OCI-LY7 (cell line): ENCODE measurements at places on chromosomes 1 and 21.

DNA sequence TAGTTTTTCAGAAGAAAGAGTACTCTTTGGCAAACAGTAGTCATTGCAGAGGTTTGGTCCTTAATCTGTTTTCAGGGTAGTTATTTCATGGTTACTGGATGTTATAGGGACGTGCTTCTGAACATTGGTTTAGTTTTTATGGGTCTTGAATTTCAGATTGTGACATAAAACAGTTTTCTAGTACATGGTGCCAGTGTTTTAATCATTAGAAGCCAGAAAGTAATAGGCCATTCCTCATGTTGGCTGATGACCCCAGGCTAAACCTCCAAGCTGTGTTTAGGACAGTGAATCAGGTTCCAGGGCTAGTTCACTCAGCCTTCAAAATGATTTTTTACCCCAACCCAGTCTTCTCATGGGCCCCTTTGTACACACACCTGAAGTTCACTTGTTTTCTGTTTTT, 73.3 kb downstream of the OLFML2B start:
- DNase-seq, result no peak

DNA sequence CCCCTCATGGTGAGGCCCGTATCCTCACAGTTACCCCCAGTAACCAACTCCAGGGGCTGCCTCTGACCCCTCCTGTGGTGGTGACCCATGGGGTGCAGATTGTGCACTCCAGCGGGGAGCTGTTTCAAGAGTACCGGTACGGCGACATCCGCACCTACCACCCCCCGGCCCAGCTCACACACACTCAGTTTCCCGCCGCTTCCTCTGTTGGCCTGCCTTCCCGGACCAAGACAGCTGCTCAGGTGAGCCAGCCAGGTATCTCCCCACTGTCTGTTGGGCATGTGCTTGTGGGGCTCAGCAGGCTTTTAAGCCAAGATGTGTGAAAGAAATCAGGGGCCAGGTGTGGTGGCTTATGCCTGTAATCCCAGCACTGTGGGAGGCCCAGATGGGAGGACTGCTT, 39.9 kb downstream of the ZBTB17 start:
- no peak for DNase-seq

DNA sequence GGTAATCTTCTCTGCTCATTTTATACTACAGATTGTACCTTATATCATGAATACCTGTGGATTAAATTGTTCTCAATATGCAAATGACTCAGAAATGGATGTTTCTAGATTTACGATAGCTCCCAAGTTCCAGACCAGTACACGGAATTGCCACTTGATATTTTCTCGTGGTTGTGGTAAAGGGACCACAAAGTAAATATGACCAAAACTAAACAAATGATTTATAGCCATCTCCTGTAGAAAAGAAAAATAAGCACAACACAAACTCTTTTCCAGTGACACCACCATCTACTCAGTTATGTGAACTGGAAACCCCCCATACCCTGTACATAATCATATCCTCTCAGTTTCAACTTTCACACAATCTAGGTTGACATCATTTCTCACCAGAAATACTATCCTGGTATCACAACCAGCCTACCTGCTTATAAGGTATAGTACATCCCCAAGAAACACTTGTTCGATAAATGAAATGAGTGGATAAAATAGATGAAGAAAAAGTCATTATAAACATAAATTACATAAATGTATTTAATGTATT, 172.3 kb downstream of the ADGRL4 start:
- DNase-seq, result no peak

GRCh38 chr21:19874521-19874920, 1123.7 kb upstream of the NCAM2 start:
- DNase-seq, result no peak

DNA sequence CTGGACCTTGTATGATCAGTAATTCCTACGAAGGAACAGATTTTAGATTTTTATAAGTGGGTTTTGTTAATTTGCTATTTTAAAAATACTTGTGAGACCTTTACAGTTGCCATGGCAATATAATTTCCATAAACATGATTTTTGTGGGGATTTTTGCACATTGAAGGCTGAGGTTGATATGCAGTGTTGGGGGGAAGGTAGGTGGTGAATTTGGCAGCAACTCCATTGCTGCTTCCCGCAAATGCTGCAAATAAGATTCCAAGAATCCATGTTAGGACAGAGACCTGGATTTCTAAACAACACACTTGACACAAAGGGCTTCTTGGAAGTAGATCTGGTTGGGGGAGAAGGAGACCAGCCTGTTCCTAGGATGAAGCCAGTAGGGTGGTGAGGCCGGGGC, 18.2 kb downstream of the STUM start:
- DNase-seq, result no peak

- no peak for DNase-seq
Observed at GRCh38 chr1:224781800-224782199, 147.7 kb upstream of the DNAH14 start.

GRCh38 chr1:109391626-109392025, 6.1 kb downstream of the SORT1 start:
- DNase-seq, result peak; percentile 74

DNA sequence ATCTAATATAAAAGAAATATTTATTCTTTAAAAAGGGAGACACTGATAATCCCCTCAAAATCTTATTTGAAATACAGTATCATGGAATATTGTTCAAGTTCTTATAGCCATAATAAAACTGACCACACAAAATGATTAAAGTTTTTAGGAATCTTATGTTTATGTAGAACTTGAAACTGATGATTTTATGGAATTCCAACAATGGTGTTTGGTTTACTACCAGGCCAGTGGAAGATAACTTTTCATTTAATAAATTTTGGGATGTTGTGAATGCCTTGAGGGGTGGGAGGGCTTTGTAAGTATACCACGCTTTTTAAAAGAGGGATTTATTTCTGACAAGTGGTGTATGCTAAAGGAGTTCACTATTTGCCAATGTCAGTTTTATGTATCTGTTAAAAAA, 87.7 kb downstream of the RAB3GAP2 start:
- DNase-seq, result no peak

DNA sequence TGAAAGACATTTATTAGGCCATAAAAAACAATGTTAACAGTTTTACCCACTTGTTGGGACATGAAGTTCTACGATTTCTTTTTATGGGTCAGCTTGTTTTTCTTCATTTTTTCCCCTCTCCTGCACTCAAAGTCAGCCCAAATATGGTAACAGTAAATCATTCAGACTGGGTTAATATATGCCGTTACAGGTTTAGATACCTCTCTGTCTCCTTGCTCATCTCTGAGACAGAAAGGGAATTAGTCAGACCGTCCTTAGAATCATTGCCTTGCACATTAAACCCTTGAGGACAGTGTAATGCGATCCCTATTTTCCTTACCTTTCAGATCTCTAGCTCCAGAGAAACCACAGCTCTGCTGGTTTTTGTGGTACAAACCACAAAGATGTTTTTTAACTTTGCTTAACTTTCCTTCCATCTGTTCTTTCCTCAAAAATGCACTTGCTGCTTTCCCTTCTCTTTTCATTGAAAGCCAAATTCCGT, 613.3 kb downstream of the PLPP3 start:
- no peak for DNase-seq

- peak; percentile 45 for DNase-seq
Observed at GRCh38 chr1:2555634-2556276, 416 bp upstream of the TNFRSF14 start.

DNA sequence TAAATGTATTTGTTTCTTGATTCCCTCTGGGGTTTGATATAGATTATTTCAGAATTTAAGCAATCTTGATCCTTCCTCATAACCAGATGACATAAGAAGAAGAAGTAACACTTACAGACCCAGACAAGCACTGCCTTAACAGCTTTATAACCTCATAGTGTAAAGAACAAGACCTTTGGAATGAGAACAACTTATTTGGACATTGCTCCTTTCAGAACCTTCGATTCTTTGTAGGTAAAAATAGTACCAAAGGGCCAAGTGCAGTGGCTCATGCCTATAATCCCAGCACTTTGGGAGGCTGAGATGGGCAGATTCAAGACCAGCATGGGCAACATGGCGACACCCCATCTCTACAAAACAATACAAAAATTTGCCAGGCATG, 15.0 kb downstream of the TM2D1 start:
- no peak for DNase-seq

- DNase-seq, result peak; percentile 19
Observed at GRCh38 chr1:160942926-160943325, 11.7 kb downstream of the ITLN2 start.

DNA sequence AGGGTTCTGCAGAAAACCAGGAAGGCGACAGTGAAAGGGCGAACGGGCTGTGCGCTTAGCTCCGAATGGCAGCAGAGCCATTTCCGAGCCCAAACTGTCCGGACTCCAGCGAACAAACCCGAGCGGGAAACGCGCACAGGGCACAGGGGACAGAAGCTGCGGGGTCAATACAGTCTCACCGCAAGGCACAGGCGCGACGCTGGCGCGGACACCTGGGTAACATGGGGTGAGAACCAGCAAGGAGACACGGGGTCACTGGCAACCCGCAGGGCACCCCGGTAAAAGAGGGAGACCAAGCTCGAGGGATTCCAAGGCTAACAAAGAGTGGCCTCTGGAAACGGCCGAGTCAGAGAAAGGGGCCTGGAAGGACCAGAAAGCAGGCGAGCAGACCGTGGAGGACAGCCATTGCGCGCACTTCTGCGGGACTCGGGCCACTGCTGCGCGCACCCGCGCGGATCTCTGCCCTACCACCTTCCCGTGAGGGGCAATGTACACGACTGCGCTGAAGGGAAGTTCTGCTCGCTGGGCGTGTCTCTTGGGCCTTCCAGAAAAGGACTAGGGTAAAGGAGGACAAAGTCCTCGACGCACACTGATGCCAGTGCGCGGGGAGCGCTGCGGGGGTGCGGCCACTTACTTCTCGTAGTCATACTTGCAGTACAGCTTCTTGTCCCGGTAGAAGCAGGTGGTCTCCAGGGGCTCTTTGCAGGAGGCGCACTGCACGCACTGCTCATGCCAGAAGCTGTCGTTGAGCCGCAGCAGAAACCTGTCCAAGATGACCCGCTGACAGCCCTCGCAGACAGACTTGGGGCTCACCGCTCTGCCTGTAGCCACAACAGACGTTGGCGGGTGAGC, 3.8 kb downstream of the LMX1A start:
- DNase-seq, result no peak
